ENCODE measurements at places on chromosomes 1 and 21.

GRCh38 chr1:89844241-89844807 is 23.5 kb downstream of the LRRC8D start:
- no peak for DNase-seq

- no peak for DNase-seq
Measured at GRCh38 chr21:42026082-42026435, 15.9 kb upstream of the ZBTB21 start.

DNA sequence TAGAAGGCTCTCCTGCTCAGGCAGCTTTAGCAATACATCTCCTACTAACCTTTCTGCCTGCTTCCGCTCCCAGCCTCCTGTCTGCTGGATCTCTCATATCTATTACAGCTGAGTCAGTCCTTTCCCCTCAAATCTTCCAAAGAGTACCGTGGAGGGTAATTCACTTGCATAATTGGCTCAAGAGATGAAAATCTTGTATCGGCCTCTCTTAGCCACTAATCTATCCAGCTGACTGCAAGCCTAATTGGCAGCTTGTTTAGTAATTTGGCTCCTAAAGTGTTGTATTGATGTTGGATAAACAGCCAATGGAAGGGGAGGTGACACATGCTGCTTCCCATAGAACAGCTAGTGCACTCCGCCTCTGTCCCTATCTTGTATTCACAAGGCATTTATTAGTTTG is 195.7 kb downstream of the GPATCH2 start:
- DNase-seq = no peak

GRCh38 chr1:100430325-100430756 is 78.0 kb downstream of the CDC14A start:
- DNase-seq = no peak

DNA sequence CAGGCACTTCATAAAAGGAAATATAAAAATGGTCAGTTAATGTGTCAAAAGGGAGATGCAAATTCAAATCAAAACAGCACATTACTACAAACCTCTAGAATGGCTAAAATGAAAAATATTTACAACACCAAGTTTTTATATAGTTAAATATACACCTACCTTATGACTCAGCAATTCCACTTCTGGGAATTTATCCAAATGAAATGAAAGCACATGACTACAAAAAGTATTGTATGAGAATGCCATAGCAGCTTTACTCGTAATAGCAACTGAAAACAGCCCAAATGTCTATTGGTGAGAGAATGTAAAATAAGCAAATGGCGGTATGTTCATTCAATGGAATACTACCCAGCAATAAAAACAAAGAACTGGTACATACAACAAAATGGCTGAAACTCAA is 175.8 kb upstream of the SPAG17 start:
- DNase-seq = no peak

- DNase-seq = no peak
Measured at GRCh38 chr21:44991538-44992483, 52.0 kb downstream of the SLX9 start.

DNA sequence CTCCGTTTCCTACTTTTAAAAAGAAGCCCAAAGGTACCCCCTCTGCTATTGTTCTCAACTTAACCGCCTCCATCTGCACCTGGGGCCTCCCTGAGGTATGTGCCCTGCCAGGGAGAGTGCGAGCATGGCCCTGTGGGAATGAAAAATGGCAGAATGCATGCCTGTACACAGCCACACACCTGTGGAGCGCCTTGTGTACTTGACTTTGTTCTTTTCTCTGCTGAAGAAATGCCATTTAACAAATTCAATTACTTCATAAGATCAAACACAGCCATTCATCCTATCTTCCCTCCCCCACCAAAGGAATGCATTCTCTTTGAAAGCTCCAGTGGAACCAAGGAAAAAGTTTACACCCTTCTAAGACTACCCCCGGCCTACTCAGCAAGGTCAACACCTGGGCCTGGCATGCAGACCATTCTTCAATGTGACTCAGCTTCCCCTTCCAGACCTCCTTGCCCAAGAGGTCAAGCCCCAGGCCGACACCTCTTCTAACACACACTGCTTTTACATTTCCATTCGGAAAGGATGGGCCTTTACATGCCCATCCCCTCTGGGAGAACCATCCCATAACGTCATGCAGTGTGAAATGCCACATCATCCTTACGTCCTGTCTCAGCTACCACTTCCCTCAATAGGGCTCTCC is 123.7 kb downstream of the SMYD2 start:
- peak; percentile 50 for DNase-seq

- no peak for DNase-seq
Measured at GRCh38 chr1:65554829-65555228, 134.4 kb downstream of the LEPR start.

GRCh38 chr1:67749263-67749843 is 64.4 kb downstream of the GADD45A start:
- peak; percentile 67 for DNase-seq

DNA sequence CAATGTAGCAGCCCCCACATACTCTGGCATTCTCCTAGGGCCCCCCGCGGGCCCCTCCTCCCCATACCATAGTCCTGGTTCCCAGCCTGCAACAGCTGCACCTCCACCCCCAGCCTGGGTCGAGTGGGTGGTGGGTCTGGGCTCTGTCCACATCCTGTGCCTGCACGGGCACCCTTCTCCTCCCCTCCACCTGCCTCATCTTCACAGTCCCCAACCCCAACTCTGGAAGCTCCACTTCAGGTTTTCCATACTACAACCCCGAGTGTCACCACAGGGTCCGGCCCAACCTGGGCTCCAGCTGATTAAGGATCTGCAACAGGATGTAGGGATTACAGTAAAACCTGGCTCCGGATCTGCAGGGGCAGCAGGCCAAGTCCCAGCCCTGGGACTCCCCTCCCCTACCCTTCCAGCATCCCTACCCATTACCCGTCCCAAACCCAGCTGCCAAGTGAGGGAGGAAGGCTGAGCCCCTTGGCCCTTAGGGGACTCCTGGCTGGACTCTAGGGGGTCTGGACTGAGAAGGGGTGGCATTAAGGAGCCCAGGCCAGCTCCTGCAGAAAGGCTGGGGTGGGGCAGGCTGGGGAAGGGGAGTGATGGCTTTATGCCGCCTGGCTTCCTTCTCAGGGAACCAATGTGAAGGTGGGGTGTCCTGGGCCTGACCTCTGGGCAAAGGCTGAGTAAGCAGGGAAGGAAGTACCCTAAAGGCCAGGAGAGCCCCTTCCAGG is 116.8 kb downstream of the CASZ1 start:
- peak; percentile 75 for DNase-seq

GRCh38 chr21:36949171-36950141 is 17.0 kb downstream of the HLCS start:
- DNase-seq = no peak

DNA sequence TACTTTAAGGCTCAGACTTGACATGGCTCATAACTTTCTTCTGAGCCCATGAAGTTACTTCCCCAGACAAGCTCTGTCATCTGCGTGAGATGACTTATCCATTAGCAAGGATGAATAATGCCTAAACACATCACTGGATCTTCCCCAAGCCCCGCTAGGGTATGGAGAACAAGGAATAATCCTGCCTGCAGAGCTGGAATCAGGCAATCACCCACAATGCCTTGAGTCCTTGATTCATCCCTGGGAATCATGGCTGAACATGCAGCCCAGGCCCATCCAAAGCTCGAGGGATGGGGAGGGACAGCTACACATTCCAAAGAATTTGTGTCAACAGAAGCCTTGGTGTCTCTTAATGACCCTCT is 131.7 kb downstream of the PSMG1 start:
- no peak for DNase-seq

DNA sequence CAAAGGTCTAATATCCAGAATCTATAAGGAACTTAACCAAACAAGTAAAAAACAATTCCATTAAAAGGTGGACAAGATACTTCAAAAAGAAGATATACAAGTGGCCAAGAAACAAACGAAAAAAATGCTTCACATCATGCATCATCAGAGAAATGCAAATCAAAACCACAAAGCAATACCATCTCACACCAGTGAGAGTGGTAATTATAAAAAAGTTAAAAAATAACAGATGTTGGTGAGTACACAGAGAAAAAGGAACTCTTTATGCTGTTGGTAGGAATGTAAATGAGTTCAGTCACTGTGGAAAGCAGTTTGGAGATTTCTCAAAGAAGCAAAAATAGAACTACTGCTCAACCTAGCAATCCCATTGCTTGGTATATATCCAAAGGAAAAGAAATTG is 218.6 kb downstream of the SLC44A5 start:
- no peak for DNase-seq

DNA sequence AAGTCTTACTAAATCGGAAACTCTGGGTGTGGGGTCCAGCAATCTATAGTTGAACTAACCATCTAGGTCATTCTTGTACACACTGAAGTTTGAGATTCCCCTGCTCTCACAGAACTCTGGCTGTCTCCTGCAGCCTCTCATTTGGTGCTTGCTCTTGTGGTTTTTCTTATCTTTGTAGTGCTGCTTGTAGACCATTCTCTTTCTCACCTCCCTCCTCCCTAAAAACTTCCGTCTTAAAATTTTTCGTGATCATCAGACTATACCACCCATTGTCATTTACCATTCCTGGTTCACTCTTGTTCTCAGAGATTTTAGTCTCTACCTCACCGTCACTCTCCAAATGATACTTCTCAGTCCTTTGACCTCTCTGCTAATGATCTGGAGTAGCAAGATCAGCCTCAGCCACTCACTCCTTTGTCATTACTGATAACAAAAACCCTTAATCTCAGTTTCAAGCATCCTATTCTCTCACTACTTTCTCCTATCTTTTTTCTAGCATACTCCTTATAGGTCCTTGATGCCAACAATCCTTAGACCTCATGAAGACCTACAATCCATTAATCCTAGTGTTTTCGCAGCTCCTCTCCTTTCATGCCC is 13.0 kb upstream of the EPHX4 start:
- DNase-seq = no peak

- DNase-seq = no peak
Measured at GRCh38 chr1:248596615-248597014, 885 bp downstream of the OR2T10 start.

DNA sequence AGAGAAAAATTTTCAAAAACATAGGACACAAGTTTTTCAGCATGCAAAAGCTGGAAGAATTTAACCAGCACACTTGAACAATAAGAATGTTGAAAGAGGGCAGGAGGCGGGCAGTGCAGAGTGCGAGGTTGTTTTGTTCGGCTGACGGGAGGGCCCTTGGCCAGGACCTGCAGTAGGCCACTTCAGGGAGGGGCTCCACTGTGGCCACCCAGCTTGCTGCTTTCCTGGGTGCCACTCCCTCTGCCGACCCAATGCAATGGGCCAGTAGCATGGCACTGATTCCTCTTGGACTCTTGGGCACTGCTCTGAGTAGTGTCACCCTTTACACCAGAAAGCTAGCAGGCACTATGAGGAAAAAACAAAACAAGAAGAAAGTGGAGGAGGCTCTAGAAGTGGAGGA is 92.9 kb downstream of the SNRPE start:
- no peak for DNase-seq

- no peak for DNase-seq
Measured at GRCh38 chr1:183638649-183639387, 3.2 kb upstream of the ARPC5 start.

DNA sequence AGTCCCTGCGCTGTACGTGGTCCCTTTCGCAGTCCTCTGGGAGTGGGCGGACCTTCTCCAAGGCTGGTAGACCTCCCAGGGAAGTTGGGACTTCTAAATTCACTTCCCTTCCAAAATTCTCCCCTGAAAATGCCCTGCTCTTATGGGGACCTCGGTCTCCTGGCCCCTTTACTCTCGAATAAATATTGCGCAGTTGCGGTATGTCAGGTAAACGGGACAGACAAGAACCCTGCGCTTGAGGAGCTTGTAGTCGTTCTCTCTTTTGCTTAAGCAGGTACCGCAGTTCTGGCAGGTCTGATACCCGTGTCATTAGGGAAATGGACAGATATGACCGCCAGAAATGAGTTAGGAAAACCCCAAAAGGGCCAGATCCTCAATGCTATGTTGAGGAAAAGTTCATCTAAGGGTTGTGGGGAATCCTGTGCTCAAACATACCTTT is 561 bp downstream of the KIF2C start:
- DNase-seq = no peak

- DNase-seq = peak; percentile 58
Measured at GRCh38 chr1:218459878-218460711, 115.0 kb downstream of the TGFB2 start.

DNA sequence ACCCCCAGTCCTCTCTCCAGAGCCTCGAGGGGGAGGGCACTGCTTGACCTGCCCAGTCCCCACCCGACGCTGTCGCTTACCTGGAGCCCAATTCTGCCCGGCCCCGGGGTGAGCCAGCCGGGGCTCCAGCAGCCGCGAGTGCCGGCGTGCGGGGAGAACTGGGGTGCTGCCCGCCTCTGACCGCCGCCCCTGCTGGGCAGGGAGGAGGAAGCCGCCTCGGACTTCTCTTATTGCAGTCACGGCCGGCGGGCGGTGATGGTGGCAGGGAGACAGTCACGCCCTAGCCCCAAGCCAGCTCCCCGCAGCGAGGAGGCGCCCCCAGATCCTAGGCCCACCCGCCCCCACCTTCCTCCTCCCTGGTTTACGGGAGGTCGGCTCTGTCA is at the start of gene FGR:
Gene FGR (minus strand): TSS at position 201 of the 383 bp plus-strand sequence. CDS start 11,269 bp downstream, outside the sequence.
- DNase-seq = no peak

DNA sequence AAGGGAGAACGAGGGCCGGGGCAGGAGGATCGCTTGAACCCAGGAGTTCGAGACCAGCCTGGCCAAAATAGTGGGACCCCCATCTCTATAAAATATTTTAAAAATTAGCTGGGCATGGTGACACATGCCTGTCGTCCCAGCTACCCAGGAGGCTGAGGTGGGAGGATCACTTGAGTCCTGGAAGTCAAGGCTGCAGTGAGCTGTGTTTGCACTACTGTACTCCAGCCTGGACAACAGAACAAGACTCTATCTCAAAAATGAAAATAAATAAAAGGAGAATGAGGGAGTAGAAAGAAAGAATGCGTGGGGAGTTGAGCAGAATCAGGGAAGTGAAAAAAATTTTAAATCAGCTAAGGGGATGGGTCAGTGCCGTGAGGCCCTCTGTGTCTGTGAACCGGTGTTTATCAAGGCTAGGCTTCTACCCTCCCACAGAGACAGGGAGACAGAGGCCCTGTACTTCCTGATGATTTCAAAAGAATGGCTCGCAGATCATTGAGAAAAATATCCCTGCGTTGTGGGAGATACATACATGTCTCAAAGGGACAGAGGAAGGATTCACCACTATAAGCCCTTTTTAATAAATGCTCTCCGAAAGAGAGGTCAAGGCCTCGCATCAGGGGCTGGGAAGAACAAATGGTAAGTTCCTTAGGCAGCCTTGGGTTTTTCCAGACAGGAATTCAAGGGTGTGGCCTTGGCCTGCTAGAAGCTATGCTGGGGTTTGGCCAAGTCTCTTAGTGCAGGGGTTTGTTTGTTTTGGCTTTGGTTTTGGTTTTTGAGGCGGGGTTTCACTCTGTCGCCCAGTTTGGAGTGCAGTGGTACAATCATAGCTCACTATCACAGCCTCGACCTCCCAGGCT is 20.7 kb downstream of the IL10RB start:
- no peak for DNase-seq
